GM23338 (cell line): ENCODE measurements at places on chromosomes 11 and 22. TPM values are rescaled to one million over a fixed set of nuclear protein-coding genes. Genes with fewer than 3 reads are reported as not detected.

DNA sequence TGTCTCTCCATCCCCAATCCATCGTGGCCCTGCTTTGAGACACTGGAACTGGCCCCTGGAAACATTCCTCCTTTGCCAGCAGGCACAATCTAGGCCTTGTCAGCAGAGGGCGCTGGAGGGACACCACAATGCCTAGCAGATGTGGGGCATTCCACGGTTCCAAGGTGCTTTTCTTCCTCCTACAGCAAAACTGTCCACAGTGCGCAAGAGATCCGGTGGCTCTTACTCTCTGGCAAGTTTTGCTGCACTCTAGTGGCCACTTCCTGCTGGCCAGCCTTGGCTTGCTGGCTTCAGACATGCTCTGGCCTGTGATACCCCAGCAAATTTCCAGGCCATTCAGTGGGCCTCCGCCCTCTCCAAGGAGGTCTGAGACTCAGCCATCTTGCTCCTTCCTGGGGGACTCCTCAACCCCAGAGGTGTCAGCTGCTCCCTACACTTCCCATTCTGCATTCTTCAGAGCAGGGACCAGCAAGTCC lies 17.1 kb upstream of the RBM4B start:
- DNase-seq: peak; percentile 99

DNA sequence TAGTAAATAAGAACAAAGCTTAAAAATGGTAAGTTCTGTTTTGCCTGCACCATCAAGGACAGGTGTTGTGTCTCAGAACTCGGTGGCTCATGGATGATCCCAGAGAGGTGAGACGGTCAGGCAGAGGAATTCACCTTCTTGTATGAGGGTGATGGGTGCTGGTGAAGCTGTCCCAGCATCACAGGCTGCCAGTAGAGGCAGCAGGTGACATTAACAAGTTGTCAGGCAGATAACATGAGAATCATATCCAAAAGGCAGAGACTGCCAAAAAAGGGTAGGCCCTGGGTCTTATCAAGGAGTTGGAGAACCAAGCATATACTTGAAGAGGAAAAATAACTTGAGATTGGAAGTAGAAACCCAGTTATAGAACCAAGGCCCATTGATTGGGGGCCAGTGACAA lies 437.8 kb downstream of the DYNC2H1 start:
- no peak for DNase-seq

DNA sequence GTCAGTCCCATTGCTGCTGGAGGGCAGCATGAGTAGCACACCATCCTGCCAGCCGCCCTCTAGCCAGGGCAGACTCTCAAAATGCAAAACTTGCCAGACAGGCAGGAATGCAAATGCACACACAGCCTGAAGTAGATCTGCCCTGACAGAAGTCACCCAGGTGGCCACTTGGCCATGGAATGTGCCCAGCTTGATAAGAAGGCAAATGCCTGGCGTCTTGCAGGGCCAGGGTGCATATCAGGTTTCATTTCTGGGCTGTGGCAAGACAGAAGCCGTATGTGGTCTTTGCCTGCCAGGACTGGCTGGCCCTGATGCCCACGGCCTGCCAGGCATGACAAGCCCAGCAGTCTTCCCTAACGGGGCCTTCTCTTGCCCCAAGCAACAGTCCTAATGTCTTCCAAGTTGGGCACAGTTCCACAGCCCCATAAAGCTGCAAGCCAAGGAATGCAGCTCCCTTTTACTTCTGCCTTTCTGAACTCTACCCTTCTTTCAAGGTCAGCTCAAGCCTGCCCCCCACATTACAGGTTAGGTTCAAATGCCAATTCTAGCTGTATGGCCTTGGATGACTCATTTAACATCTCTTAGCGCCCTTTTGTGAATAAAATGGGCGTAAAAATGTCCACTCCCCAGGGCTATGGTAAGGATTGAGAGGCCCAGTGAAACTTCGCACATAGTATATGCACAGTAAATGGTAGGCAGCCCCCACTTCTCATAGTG lies 29.7 kb downstream of the POU2AF3 start:
- peak; percentile 6 for DNase-seq

Gene TBX10
- 0.10 TPM in 1 of 2 replicates, not detected in the other for total RNA-seq

Gene HSPB2
- 1.0 and 3.5 TPM in 2 replicates for total RNA-seq

Gene GAS2
- total RNA-seq: 5.0 and 6.7 TPM in 2 replicates
